ENCODE measurements at places on chromosomes 3 and 15. TPM values are rescaled to one million over a fixed set of nuclear protein-coding genes. Genes with fewer than 3 reads are reported as not detected.

SERINC4 gene
- total RNA-seq = 0.30 TPM

PLXND1 gene
- 66.3 TPM for total RNA-seq

KAT2B gene
- 118 TPM for total RNA-seq

TF gene
- total RNA-seq = 15.7 TPM

SV2B gene
- 3.5 TPM for total RNA-seq

ATP8B4 gene
- total RNA-seq = 6.1 TPM

IL16 gene
- 3.7 TPM for total RNA-seq

ITGB5 gene
- 109 TPM for total RNA-seq

MCTP2 gene
- total RNA-seq = 1.2 TPM

Data from Right ventricle myocardium inferior (tissue), 1 donor.